ENCODE measurements at places on chromosomes 3 and 15.

DNA sequence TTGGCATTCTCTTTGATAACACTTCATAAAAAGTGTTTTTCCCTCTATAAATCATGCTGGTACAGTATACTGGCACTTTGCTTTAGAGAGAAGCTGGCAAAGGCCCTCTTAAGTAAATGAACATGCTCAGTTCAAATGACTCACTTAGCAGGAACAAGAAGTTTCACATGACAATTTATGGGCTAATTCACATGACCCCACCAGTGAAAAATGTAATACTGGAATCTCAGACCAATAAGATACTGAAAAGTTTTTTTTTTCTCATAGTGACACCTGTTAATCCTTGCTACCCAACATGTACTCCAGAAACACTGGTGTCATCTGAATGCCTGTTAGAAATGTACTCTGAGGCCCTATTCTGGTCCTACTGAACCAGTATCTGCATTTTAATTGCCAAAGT is 13.9 kb downstream of the BTBD1 start:
- DNase-seq = no peak

GRCh38 chr3:73622091-73622805 is 2.5 kb downstream of the PDZRN3 start:
- DNase-seq = no peak

- DNase-seq = no peak
These were observed 6.1 kb downstream of the SCAP start for GRCh38 chr3:47469616-47470015.

GRCh38 chr3:54133196-54133595 is 10.8 kb downstream of the CACNA2D3 start:
- DNase-seq = no peak

DNA sequence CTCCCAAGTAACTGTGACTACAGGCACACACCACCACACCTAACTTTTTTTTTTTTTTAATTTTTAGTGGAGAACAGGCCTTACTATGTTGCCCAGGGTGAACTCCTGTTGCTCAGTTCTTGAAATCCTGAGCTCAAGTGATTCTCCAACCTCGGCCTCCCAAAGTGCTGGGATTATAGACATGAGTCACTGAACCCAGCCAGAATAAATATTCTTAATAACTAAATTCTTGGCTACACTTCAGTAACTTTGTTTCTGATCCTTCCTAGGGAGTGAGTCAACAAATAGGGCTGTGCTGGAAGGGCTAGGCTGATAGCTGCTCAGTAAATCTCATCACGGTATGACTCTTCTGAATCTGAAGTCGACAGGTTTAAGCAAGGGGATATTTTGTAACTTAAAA is 56.6 kb downstream of the P3H2 start:
- no peak for DNase-seq

Data from CD4-positive, CD25-positive, alpha-beta regulatory T cell (primary cell).